Activated CD8-positive, alpha-beta memory T cell treated with anti-CD3 and anti-CD28 coated beads for 4 hours (primary cell): ENCODE measurements at places on chromosomes 1 and 21.

GRCh38 chr1:211697356-211697755 lies 21.9 kb upstream of the NEK2 start:
- DNase-seq, result no peak

DNA sequence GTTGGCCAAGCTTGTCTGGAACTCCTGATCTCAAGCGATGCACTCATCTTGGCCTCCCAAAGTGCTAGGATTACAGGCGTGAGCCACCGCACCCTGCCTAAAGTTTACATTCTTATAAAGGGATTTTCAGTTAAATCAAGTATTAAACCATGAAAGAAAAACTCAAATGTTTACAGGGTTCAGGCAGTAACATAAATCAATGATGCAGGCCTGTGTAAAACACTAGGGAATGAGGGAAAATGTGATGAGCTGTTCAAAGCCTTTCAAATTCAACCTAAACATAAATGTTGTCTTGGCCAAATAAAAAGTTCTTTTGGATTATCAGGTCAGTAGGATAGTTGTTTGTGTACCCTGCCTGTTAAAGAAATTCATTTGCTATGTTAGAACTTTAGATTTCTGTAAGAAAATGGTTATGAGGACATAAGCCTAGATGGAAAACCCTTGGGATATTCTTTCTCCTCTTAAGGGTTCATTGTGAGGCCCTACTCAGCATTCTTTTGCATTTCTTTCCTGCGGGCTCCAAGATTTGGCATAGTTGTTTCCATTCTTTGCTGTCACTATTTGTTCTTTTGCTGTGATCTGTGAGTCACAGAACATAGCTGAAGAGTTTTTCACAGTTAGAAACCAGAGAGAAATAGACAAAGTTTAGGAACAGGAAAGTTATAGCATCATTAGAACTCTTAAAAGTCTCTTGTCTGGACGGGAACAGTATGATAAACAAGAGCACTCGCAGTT lies 8.9 kb upstream of the ZRANB2 start:
- DNase-seq, result no peak

DNA sequence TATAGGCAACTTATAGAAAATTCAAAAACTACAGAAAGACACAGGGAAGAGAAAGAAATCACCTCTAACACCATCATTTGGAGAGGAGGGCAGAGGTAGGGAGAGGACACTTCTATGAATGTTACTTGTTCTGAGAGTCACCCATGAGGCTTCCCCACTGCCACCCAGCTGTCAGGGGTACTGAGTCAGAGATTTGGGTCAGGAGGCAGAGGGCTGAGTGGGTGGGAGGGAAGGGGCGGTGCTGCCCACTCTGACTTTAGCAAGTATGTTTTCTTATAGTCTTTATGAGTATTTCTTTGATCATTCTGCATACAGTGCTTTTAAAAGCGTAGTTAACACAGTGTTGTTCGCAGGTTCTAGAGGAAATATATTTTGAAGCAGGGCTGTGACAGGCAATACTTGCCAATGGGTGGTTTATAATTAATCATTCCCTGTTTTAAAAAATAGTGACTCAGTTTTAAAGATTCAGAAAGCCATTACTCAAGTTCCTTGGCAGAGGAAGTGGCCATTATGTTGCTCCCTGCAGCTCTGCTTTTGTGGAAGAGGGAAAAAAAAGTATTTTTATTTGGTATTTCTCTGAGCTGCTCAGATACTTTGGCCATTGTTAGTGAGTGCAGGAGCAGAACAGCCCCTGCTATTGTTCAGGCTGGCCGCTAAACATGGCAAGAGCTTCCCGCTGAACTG lies 18.3 kb downstream of the IL6R start:
- DNase-seq, result no peak

- no peak for DNase-seq
These were observed 4.5 kb downstream of the PRDM15 start for GRCh38 chr21:41874611-41875010.

GRCh38 chr1:155970531-155971167 lies 7.7 kb downstream of the ARHGEF2 start:
- no peak for DNase-seq

- no peak for DNase-seq
These were observed 32.1 kb upstream of the HMGN1 start for GRCh38 chr21:39381009-39381408.

DNA sequence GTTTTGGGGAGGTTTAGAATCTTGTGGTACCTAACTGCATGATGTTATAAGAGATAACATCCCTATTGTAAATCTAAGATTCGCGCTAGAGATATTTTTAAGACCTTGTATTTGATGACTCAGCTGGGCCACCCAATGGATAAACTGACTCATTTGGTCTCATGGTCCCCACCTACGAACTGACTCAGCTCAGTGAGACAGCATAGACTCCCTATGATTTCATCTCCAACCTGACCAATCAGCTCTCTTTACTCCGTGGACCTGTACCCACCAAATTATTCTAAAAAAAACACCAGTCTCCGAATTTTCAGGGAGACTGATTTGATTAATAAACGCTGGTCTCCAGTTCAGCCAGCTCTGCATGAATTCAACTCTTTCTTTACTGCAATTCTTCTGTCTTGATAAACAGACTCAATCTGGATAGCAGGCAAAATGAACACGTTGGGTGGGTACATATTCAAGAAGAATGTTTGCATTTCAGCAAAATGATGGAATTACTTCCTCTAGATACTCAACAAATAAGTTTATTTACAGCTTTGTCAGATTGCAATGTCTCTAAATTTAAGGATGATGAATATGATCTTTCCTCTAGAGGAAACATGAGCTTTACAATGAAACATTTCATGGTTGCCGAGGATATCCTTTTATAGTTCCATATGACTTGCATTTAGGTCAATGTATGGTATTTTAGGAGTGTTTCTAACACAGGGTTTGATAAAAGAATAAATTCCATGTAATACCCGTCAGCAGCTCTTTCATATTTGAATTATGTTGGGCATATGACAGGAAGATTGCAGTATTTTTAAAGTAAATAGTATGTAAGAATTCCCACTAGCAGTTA lies 516.6 kb upstream of the RGS18 start:
- DNase-seq, result no peak

DNA sequence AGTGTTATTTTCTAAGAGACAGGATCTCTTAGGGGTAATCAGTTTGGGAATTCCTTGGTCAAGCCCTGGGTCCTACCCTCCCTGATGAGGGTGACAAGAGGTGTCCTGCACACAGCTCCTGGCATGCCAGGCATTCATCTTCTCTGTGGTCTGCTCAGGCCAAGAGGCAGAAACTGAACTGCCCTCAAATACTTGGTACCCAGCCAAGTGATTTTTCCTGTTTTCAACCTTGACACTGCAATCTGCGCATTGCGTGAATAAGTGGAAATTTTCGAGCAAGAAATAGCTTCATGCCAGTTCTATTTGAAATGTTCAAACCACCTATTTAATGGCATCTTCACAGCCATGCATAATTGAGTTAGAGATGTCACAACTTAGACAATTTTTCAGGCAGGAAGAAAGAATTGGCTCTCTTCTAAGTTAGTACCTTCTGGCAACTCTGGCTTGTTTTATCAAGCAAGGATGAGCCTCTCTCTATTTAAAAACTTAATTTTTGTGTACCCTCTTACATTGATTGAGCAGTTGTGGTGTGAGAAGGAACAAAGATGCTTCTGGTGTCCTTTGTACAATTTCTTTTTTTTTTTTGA lies 27.0 kb downstream of the DNM3 start:
- DNase-seq, result no peak

GRCh38 chr1:236239092-236239585 lies 42.6 kb downstream of the ERO1B start:
- no peak for DNase-seq

GRCh38 chr1:183903101-183903500 lies 98.2 kb downstream of the RGL1 start:
- DNase-seq, result no peak

DNA sequence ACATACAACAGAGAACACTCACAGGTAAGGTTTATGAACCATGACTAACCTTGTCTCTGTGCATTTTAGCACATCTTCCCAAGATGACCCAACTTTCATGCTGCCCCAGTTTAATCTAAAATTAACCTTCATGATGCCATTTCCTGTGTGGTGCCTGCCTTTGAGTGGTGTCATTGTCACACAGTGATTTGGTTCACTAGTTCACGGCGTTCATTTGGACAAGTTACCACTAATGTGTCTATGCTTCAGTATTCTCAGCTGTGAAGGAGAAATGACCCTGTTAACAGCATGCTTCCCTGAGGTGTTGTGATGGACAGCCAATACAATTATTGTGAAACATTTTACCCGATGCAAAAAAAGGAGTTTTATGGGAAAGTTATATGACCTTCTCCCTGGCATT lies 693.1 kb downstream of the RWDD3 start:
- DNase-seq, result no peak

- DNase-seq, result no peak
These were observed 3.3 kb upstream of the MX1 start for GRCh38 chr21:41422546-41423304.

DNA sequence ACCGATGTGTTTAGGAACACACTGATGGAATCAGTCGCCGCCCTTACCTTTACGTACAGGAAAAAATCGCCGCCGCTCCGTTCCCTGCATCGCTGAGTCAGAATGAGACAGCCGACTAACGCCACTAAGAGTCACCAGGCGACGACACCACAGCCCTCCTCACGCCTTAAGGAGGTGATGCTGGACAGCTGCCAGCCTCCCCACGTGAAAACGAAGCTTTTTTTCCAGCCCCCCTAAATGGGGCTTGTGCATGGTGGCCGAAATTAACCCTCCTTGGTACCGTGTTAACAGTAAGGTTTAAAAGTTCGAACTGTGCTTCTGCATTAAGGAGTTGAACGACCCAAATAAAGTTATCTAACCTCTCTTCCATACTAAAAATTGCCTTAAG lies 511 bp downstream of the DNTTIP2 start:
- DNase-seq, result peak; percentile 53

DNA sequence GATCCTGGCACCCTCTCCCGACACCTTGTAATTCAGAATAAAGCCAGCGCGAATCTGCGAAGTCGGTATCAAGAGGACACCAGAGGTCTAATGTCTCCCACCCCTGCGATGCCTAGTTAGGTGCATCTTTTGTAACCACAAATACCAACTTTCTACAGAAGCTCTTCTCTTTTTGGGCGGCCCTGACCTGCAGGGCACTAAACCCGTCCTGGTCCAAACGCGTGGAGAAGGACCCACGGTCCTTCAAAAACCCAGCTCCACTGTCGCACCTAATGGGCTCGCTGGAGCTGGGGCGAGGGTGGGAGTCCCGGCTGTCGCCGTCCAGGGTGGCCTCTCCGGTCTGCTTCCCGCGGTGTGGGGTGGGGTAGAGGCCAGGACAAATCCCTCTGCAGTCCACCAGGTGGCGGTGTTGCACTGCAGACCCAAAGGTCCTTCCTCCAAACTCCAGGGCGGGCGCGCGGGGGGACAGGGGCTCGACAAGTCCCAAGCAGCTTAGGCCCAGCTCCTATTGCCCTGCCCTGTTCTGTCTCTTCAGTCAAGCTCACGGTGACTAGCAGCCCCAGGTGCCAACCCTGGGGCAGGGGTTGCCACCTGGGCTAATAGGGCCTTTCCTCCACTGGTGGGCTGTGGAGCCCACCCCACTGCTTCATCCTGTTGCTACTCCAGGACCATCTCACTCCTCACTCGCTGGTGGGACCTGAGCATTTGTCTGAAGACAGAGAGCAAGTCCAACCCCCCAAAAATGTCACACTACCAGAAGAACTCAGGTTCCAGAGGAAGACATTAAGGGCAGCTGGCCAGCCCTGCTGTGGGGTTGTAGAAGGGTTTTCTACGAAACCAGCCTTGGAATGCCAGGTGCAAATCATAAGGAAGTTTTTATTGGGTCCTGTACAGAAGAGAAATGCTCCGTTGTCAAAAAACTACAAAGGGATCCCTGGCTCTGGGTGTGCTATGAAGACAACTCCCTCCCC lies 2.8 kb downstream of the HES3 start:
- peak; percentile 61 for DNase-seq

- DNase-seq, result no peak
These were observed 39.0 kb downstream of the CTNNBIP1 start for GRCh38 chr1:9871021-9871420.

- DNase-seq, result no peak
These were observed 132.6 kb upstream of the ETV3 start for GRCh38 chr1:157270705-157271274.

DNA sequence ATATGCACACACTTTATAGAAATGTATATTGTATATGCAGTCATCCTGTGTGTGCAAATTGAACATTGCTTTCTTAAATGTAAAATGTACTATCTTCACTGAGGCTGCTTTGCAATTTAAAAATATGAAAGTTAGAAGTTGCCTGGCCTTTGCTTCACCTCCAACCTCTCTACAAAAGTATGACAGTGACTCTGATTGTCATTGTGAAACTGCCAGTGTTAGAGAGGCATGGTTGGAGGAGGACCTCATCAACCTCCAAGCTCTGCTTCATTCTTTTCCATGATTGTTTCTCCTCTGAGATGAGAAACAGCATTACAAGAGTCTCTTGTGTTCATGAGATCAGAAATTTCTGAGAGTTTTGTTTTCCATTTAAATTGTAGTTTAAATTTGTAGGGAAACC lies 185.5 kb downstream of the ZC3H11B start:
- DNase-seq, result no peak

- no peak for DNase-seq
These were observed 22.8 kb downstream of the GABPA start for GRCh38 chr21:25757531-25757930.

GRCh38 chr1:14607295-14607694 lies 8.8 kb downstream of the KAZN start:
- DNase-seq, result no peak

GRCh38 chr1:113201560-113201959 lies 128.6 kb downstream of the LRIG2 start:
- no peak for DNase-seq

DNA sequence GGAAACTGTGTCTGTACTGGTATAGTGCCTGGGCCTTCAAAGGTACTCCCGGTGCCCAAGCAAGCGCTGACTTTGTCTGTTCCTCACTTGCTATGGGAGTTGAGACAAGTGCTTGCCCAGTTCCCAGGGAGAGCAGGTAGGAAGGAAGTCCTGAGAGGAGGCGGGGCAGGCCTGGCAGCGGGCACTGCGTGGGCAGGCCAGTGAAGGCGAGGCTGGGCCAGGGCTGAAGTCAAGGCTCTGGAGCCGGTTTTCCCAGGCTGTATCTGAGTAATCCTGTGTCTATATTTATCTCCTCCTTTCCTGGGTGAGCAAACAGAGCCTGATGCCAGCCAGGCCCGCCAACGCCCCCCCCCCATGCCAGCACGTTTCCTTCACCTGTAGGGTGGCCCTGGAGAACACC lies 15.9 kb upstream of the EDN2 start:
- DNase-seq, result no peak
